Activated T-cell treated with anti-CD3 and anti-CD28 coated beads for 4 hours (primary cell): ENCODE measurements at places on chromosomes 1 and 21.
A peak's percentile ranks its signal among the peaks of the same experiment; 100 is the strongest.

- DNase-seq, result no peak
Observed at GRCh38 chr1:47971385-47972160, 25.6 kb downstream of the TRABD2B start.

GRCh38 chr1:29121516-29121935 lies 2.2 kb downstream of the TMEM200B start:
- DNase-seq, result no peak

GRCh38 chr1:29450591-29450990 lies 214.3 kb downstream of the PTPRU start:
- no peak for DNase-seq

- no peak for DNase-seq
Observed at GRCh38 chr1:234691567-234691966, 81.6 kb upstream of the IRF2BP2 start.

- DNase-seq, result no peak
Observed at GRCh38 chr1:177163844-177164379, 600 bp downstream of the ASTN1 start.

DNA sequence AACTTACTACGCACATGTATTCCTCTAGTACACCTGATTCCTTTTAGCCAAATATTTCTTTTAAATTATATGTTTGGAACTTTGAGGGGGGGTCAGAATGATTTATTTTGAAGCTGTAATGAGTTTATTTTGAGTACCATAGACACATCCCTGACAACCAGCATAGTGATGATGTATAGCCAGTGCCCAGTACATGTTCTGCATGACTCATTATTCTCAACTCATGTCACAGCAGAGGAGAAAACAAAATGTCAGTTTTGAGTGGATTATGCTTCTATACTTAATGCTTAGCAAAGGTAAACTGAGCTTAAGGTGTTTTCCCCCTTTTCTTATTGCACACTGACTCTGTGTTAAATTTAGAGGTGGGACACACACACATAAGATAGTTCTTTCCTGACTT lies 22.4 kb upstream of the LEPR start:
- no peak for DNase-seq

DNA sequence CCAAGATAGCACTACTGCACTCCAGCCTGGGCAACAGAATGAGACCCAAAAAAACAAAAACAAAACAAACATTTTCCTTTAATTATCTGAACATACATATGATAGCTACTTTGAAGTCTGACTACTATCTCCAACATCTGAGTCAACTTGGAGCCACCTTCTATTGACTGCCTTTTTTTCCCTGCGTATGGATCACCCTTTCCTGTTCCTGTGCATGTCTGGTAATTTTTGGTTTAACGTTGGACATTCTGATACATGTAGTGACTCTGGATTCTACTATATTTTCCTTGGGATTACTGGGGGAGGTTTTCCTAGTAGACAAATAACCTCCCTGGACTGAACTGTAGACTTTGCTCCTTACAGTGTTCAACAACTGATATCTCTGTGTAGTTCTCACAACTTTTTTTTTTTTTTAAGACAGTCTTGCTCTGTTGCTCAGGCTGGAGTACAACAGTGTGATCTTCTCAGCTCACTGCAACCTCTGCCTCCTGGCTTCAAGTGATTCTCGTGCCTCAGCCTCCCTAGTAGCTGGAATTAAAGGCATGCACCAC lies 70.3 kb downstream of the KIAA0319L start:
- no peak for DNase-seq

- no peak for DNase-seq
Observed at GRCh38 chr1:8090241-8090702, 64.2 kb upstream of the ERRFI1 start.

DNA sequence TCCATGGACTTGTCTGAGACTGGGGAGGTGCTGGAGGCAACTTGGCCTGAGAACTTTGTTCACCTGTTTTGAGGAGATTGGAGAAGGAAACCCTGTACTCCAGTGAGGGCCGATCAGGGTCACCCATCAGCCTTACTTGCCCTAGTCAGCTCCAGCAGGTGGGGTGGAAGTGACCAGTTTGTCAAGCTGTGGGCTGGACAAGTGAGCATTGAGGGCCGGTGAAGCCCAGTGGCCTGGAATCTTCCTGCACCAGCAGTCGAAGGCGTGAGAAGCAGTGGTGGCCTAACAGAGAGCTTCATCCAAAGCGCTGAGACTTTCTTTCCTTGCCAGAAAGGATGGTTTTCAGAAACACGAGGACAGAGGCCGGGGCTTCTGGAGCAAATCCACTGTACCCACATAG lies 9.6 kb downstream of the SLC37A1 start:
- DNase-seq, result no peak

DNA sequence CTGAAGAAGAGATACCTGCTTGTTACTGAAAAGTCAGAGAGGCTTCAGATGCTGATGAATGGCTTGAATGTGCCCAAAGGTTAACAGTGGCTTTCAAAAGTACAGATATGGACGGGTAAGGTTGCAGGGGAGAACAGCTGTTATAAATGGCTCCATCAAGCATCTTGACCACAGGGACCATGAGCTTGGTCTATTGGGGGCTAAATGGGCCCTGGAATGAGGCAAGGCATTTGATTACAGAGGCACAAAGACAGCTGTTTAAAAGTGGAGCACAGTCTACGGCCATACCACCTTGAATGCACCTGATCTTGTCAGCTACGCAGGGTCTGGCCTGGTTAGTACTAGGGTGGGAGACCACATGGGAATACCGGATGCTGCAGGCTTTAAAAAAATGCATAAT lies 48.3 kb downstream of the C1orf198 start:
- no peak for DNase-seq

DNA sequence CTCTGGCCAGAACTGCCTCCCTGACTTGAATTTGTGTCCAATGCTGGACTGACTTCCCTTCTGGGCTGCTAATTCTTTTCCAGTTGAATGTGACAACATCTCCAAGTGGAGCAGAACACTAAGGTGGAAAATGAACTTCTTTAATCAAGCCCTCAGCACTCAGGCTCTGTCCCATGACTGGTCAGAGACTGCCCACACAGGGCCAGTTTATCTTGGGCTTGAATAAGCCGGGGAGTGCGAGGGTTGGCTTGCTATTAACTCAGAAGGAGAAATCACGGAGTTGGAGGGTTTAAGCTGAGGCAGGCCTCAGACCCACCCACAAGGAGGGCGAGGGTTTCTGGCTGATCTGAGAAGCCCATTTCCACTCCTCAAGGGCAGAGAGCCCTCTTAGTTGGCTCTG lies 12.4 kb downstream of the KCNA10 start:
- DNase-seq, result no peak

DNA sequence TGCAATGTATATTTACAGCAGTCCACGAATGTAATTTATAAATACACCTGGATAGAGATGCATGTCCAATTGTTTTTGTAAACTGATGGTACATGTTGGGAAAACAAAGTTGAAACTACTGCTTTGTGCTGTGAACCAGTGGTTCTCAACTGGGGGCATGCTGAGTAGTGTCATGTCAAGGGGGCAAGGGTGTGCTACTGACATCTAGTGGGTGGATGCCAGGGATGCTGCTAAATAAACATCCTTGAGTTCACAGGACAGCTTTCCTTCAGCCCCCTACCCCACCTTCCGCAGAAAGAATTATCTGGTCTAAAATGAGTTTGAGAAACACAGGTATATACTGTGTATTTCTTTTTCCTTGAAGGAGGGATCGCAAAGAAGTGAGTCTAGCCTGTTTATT lies 95.9 kb downstream of the RASAL2 start:
- DNase-seq, result no peak

- no peak for DNase-seq
Observed at GRCh38 chr1:186540521-186540920, 79.6 kb upstream of the PDC start.

DNA sequence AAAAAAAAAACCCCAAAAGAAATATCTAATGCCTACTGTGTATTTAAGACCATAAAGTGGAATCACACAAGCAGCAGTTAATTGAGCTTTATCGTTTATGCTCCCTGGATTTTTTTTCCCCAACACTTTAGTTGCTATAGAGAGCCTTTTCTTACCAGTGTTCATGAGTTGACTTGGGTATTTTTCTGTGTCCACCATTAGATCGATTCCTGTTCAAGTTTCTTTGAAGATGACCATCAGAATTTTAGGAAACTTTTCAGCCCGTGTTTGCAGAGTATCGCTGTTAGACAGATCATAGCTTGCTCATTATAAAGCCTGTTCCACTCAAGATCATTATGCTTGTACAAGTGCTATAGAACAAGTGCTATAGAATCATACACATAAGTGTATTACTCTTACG lies 1.5 kb downstream of the RALGPS2 start:
- DNase-seq, result no peak

GRCh38 chr1:2003541-2004131 lies at the start of gene CFAP74:
Gene CFAP74, minus strand, starts transcription at chr1:2003786. Its CDS starts 12,830 bp downstream, at chr1:1990956.
- DNase-seq, result no peak

- DNase-seq, result no peak
Observed at GRCh38 chr21:29215709-29216108, 83.0 kb upstream of the BACH1 start.

DNA sequence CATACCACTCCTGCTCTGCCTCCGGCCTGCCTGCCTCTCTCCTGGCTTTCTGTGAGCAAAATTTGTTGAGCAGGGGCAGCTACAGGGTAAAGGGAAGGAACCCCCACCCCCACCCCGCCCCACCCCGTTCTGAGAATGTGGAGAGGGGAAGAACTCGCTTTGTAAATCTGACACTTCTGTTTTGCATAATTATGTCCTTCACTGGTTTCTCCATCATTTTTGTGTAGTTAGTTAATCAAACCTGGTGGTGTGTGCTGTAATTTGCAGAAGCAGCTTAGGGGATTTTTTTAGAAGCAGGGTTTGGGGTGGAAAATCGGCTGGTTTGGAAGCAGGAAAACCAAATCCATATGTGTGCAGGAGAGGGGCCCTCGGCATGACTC lies 58.1 kb upstream of the TMEM51 start:
- DNase-seq, result no peak

GRCh38 chr21:36003776-36004175 lies 56.5 kb downstream of the SETD4 start:
- no peak for DNase-seq

- DNase-seq, result no peak
Observed at GRCh38 chr1:101131239-101131843, 105.5 kb upstream of the S1PR1 start.

DNA sequence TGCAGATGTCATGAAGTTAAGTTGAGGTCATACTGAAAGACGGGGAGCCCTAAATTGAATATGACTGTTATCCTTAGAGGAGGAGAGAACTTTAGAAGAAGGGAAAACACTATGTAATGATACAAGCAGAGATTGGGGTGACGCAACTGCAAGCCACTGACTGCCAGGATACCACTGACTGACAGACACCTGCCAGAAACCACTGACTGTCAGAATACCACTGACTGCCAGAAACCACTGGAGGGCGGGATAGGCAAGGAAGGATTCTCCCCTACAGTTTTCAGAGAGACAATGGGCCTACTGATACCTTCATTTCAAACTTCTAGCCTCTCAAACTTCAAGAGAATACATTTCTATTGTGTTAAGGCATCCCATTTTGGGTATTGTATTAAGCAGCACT lies 388.7 kb downstream of the USH2A start:
- DNase-seq, result no peak

GRCh38 chr1:243508303-243508713 lies 252.5 kb downstream of the SDCCAG8 start:
- no peak for DNase-seq

DNA sequence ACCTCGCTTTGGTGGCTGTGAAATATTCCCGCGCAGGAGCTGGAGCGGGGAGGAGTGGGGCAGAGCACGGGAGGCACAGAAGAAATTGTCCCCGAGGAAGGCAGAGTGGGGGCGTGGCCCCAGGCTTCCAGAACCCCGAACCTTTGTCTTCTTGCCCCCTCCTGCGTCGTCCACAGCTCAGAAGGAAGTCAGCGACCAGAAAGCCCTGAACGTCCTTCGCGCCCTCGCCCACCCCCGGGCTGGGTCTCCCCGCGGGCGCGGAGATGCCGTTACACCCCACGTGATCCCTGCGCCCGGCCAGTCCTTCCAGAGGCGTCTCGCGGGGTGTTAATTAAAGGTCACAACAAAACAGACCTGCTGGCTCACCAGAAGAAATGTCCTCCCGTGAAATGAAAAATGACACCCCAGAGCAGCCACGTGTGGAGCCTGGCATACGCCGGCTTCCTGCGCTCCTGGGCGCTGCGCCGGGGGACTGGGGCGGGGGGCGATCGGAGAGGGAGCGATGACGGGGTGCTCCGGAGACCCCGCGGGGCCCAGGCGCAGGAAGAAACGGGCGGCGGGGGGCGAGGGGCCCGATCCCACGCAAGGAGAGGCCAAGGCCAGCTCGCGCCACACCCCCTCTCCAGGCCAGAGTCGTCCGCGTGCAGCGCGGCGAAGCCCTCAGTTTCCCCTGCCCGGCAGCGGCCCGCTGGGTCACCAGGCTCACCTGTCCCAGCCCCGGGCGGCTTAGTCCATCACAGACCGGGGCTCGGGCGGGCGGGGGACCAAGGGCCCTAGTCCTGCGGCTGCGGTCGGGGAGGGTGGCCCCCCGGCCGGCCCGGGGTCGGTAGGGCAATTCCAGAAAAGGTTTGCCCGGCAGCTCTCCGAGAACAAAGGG lies 995 bp upstream of the KIF26B start:
- no peak for DNase-seq

- DNase-seq, result no peak
Observed at GRCh38 chr1:114718661-114719423, 2.3 kb upstream of the NRAS start.

- DNase-seq, result no peak
Observed at GRCh38 chr1:29916656-29917369, 680.5 kb downstream of the PTPRU start.

DNA sequence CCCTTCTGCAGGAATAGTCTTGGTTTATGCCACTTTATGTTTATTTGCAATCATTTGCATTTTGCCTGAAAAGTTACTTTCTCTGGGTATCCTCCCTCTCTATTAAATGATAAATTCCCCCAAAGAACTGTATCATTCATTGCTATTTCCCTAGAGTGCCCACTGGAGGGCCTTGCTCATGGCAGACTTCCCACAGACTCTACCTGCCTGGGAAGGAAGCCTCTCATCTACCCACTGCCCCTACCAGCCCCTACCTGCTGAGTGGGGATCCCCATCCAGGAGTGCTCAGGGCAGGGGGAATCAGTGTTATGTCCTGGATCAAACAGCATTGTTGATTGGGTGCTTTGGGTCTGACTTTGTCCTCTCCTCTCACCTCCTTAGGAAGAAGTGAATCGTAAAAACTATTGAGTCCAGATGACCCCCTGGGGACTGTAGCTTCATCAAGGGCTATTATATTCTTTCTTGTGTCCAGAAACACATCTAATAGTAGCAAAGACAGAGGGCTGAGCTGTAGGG lies 6.8 kb upstream of the LRRN2 start:
- no peak for DNase-seq

- DNase-seq, result no peak
Observed at GRCh38 chr1:99561952-99562351, 84.0 kb upstream of the PALMD start.

- peak; percentile 8 for DNase-seq
Observed at GRCh38 chr1:226309398-226310244, 657 bp upstream of the LIN9 start.

DNA sequence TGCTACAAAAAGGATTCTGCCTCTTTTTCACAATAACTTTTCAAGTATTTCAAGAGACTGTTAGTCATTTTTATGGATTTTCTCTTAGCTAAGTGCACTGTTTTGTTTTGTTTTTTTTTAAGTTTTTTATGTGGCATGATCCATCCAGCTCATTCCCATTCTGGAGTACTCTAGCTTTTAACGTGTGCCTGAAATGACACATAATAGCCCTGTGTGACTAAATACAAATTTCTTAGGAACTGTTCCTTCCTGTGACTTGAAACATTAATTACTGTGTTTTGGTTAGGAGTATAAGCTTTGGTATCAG lies 143.9 kb downstream of the HS2ST1 start:
- no peak for DNase-seq
